ENCODE measurements at places on chromosomes 11 and 22.
A peak's percentile ranks its signal among the peaks of the same experiment; 100 is the strongest.

DNA sequence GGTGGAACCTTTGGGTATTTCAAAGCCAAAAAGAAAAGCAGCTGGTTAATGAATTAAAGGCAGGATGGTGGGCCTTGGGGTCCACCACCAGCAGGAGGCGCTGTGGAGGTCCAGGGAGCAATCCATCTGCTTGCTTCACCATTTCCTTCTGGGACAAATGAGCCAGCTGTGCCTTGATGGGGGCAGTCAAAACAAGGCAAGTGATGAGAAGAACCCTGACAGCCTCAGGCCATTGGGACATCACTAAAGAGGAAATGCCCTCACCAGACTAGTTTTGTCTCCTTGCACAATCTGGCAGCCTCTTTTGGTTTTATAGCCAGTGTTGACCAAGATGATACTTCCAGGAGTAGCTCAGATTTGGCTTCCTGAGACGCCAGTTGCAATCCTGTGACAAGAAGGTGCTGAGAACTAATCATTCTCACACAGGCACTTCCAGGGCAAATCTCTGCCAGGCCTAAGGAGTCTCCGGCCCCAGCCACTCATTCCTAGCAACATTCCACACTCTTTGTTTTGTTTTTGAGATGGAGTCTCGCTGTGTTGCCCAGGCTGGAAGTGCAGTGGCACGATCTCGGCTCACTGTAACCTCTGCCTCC is 38.2 kb upstream of the WEE1 start:
- peak; percentile 88 for DNase-seq

DNA sequence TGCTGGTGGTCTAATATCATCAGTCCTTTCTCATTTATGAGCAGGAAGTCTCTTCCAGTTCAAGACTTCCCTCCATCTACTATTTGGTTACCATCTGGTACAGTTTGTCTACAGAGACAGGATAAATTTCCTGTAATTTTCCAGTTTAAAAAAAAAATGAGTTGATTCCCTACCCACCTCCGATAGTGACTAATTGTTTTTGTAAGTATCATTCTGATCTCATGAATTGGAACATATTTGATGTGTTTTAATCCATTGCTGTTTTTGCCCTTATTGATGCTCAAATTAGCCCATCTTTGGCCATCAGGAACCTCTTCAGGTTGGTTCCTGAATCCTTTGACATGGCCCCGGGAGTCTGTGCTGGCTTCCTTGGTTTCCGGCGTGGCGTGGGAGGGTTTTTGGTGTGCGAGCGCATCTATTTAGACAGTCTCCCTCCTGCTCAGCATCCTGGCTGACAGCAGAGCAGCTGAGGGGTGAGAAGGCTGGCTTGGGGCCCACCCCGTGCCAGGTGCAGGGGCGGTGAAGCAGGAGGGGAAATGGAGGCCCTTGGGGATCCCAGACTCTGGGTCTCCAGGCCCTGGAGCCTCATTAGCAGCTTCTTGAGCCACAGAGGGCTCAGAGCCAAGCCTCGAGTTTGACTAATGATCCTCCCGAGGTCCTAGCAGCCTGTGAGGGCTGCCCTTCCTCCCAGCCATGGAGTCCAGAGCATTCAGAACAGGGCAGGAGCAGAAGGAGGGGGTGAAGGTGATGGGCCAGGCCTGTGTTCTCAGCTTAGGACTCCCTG is 6.8 kb downstream of the OMP start:
- DNase-seq = no peak

DNA sequence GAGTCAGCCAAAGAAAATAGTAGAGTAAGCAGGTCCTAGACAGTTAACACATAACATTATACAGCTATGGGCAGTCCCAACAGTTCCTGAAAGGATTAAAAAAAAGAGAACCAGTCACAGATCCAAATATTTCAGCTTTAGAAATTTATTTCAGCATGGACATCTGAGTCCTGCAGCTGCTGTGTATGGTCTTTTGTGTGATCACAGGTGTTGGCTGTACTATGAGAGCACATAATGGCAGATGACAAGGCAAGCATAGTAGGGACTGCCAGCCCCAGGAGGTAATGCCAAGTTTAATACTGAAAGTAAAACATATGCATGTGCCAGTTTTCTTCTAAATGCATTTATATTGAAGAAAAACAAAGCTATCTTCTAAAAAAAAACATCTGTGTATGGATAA is 158.1 kb downstream of the GRIA4 start:
- DNase-seq = no peak

- peak; percentile 80 for DNase-seq
Measured at GRCh38 chr11:116454020-116454645, 318.7 kb downstream of the BUD13 start.

DNA sequence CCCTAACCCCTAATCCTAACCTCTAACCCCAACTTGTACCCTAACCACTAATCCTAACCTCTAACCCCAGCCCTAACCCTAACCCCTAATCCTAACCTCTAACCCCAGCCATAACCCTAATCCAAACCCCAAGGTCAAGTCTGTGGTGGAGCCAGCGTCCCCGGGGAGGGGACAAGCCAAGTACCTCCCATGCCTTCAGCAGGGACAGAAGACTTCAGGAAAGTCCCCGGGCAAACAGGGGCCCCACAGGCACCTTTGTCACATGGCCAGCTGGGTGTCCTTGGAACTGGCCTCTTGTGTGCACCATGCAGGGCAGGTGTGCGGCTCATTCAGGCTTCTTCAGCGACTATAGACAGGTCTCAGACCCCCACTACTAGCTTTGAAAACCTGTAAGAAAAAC is 555.8 kb downstream of the BRD1 start:
- no peak for DNase-seq

GRCh38 chr11:75040167-75040770 is 51.5 kb downstream of the NEU3 start:
- DNase-seq = no peak

DNA sequence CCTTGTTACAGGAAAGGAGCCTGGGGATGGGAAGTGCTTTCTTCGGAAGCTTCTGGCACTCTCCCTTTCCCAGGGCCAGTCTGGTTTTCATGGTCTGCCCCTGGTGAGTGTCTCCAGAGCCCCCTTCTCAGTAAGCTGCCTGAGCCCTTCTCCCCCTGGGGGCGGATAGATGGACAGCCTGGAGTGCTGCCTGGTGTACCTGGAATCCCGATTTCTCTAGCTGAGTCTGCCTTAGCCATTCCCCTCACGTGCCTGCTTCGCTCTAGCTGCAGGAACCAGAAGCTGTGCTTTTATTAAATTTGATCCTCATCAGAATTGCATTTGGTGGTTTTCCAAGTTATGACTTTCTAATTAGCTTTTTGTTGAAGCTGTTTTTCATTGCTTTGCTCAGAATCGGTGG is 152.9 kb upstream of the NAV2 start:
- DNase-seq = no peak

DNA sequence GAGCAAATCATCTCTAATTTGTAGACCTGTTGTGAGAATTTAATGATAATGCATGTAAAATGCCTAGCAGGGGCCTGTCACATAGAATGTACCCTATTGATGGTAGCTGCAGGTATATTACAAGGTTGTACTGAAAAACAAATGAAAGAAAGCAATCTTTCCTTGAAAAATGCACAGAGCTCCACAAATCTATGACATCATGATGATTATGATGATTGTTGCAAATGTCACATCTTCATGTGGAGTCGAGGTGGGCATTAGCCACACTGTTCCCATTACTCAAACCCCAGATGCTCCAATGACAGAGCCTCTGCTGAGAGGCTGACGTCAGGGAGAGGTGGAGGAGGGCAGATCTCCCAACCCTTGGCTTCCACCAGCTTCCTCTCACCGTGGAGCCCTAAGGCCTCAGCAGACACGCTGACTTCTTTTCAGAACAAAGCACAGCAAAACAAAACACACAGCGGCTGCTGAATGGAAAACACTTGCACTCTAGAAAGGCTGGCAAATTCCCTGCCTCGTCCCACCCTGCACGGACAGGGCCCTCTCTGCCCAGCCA is 298.3 kb downstream of the KIRREL3 start:
- DNase-seq = no peak

DNA sequence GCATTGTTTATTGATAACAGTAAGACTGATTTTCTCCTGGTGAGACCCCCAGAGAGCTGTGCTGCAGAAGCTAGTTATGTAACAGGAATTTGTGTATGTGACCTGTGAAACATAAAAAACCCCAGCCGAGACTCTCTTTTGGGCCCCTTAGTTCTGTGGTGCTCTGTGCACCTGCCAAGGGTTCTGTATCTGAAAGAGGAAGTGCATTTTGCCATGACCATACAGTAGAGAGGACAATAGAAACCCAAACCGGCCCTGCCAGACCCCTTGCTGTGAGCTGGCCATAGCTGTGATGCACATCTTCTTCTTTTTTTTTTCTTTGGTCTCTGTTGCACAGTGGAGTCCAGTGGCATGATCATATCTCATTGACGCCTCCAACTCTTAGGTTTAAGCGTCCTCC is 31.4 kb upstream of the APOL5 start:
- no peak for DNase-seq

DNA sequence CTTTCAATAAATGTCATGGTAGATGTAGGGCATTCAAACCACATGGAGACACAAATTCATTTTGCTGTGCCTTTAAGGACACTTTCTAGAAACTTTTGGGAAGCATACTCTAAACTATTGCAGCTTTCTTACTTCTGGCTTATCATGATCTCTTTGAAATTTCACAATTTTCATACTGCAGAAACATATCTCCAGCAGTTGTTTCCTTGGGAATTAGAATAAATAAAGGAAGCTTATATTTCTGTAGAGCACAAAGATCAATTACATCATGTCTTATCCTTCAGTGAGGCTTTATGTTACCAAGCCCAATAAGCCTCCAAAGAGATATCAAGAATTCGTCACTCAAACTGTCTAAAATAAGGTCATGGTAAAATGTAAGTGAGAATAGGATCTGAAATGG is 74.5 kb upstream of the RAB38 start:
- DNase-seq = no peak

GRCh38 chr11:69831985-69832384 is 12.8 kb upstream of the FGF3 start:
- DNase-seq = no peak

DNA sequence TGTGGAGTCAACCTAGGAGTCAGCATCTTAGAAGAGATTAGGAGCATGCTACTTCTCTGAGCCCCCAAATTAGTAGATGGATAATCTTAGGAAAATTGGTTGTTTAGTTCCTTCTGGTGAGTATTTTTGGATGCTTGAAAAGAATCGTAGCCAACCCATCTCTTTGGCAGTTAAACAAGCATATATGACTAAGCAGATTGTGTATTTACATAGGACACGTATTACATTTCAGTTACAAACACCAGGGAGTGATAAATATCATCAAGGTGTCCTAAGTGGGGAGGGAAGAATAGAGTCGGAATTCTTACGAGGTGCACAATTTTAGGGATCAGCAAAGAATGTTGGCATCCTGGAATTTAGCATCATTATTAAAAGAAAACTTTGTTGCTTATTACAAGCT is 13.5 kb downstream of the PLET1 start:
- DNase-seq = no peak

GRCh38 chr11:110947096-110947495 is 234.9 kb upstream of the ARHGAP20 start:
- DNase-seq = no peak

DNA sequence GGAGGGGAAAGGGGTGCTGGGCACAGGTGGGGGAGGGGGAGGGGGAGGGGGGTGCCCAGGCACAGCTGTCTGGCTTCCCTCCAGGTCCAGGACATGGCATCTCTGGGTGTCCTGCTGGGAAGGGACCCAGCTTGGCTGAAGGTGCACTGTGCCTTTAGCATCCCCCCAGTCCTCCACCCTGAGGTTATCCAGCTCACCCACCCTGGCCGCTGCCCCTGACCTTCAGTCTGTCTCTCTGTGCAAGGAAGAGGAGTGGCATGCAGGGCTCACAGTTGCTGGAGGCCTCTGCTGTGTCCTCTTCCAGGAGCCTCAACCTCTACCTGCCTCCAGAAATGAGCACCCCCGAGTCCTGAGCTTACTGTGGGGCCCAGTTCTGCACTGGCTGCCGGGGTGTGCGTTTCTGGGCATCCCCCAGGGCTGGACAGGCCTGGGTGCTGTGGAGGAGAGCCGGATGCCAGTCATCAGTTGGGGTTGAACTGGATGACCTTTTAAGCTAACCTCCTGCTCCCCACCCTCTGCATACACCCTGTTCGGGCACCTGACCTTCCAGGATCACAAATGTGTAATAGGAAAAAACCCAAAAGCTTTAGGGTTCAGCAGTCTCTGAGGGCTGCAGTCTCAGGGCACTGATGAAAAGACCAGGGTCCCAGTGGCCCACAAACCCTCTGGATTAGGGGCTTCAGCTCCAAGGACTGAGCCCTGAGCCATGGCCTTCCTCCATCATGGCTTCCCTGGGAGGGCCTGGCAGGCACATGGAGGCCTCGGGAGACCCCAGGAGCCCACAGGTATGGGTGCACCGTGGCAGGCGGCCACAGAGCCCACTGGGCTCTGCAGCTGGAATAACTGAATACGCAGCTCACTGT is 9.6 kb upstream of the CTSD start:
- no peak for DNase-seq

DNA sequence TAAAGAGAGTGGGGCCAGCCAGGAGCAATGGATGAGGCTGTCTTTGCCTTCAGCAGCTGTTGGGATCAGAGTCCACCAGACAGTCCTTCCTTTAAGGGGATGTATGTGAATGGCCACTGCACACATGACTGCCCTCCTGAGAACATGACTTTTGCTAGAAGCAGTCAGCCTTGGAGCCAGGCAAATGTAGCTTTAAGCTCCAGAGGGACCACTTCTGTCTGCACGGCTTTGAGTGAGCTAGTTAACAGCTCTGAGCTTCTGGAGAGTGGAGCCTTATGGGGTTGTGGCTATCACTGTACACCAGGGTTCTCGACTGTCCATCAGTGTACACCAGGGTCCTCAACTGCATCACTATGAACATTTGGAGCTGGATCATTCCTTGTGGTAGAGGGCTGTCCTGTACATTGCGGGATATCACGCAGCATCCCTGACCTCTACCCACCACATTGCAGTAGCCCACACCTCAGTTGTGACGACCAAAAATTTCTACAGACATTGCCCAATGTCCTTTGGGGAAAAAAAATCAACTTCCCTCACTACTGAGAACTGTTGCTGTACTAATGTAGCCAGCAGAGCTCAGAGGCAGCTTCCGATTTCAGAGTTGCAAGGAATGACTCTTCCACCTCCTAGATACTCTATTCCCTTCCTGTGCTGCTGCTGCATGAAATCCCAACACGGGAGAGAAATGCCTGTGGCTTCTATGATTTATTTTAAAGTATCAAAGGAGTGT is 169.4 kb downstream of the MYO18B start:
- no peak for DNase-seq

DNA sequence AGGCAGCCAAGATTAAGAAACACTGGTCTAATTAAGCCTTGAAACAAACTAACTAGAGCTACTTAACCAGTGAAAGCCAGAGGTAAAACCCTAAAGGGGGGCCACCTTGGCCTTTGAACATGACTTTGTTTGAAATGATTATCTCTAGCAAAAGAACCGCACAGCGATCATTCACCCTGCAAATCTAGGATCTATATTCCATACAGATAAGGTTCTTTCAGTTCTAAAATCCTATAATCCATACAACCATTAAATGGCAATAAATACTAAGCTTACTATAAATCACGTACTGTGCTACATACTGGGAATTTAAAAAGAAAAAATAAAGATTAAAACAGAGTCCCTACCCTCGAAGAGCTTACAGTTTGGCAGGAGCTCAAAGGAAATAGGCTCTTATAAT is 40.6 kb downstream of the RBFOX2 start:
- DNase-seq = no peak
